ENCODE measurements at places on chromosomes 16 and 17.

DNA sequence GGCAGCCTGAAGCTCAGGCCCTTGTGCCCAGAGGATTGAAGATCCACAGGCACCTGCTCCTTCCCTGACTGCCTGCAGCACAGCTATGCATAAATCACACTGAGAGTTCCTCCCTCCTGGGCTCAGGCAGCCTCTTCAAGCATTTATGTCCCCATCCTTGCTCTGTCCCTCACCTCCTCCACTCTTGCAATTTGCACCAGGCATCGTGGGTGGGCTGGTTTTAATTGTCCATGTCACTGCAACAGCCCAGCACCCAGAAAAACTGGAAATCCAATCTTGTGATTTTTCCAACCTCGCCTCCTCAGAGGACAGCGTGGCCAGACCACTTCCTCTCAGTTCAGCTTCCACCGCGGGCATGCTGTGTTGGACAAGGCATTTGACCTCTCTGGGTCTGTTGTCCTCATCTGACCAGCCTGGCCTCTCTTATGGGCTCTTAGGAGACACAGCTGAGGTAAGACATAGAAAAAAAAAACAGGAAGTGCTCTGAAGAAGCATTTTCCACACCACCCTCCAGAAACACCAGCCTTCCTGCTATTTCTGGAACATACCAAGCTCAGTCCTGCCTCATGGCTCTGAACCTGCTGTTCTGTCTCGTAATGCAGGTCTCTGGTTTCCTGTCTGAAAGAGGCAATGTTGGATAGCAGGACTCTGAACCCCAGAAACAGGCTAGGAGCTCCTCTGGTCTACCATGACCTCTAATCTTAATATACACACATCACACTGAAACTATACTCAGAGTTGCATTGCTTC, 8.3 kb downstream of the TMEM114 start:
- DNase-seq = no peak

GRCh38 chr16:74446866-74447265, 25.6 kb upstream of the CLEC18B start:
- no peak for DNase-seq

- no peak for DNase-seq
These were observed 16.7 kb downstream of the SALL1 start for GRCh38 chr16:51134269-51134812.

- no peak for DNase-seq
These were observed 70.1 kb downstream of the ABCC1 start for GRCh38 chr16:16019488-16019887.

- DNase-seq = no peak
These were observed 43.9 kb upstream of the ABCA3 start for GRCh38 chr16:2384426-2384825.

DNA sequence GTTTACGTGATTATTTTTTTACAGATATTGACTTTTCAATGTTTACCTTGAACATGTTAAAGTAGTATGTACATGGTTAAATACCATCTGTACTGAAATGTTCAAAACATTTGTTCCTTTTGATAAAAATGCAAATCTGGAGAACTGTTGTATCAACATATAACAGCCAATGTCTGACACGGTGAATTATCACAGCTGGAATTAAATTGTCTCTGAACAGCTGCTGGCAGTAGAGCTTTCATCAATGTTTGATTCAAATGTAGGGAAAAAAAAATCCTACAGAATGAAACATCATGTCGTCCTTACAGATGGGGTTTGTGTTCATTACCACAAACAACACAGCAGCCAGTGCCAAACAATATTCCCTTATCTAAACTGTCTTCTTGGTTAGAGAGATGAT, 79.9 kb downstream of the TOX3 start:
- no peak for DNase-seq

GRCh38 chr16:54282202-54282927, 4.2 kb downstream of the IRX3 start:
- no peak for DNase-seq

Data from stimulated activated CD4-positive, alpha-beta T cell treated with anti-CD3 and anti-CD28 coated beads, TNF-alpha, amount 100 ng/mL, for 1 hour (primary cell).